ENCODE measurements at places on chromosomes 2 and 18.

GRCh38 chr2:45195916-45196315, 186.7 kb upstream of the SIX2 start:
- no peak for DNase-seq

GRCh38 chr2:144146076-144146475, 373.8 kb downstream of the ZEB2 start:
- DNase-seq: no peak

- DNase-seq: no peak
Observed at GRCh38 chr2:9037166-9037565, 33.7 kb upstream of the MBOAT2 start.

- no peak for DNase-seq
Observed at GRCh38 chr2:196176142-196176738, 4.9 kb upstream of the STK17B start.

GRCh38 chr2:55073000-55073983, 23.0 kb upstream of the RTN4 start:
- DNase-seq: no peak

- no peak for DNase-seq
Observed at GRCh38 chr2:173997269-173997668, 32.1 kb upstream of the SP3 start.

GRCh38 chr18:10231220-10231619, 223.2 kb upstream of the APCDD1 start:
- no peak for DNase-seq

- DNase-seq: no peak
Observed at GRCh38 chr2:187107001-187107400, 258.0 kb upstream of the ZSWIM2 start.

DNA sequence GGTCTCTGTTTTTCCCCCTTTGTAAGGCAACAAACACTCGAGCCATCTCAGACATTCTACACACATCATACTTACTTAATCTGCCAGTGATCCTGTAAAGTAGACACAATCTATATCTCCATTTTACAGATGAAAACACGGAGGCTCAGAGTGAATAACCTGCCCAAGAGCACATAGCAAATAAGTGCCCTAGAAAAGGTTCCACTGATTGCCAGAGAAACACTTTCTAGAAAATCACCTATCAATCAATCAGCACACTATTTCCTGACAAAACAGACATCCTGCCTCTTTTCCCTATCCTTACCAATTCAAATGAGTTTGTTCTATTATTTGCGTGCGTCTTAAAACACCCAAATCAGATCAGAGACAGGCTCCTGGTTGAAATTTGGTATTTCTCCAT, 23.9 kb downstream of the SLC66A3 start:
- DNase-seq: no peak

DNA sequence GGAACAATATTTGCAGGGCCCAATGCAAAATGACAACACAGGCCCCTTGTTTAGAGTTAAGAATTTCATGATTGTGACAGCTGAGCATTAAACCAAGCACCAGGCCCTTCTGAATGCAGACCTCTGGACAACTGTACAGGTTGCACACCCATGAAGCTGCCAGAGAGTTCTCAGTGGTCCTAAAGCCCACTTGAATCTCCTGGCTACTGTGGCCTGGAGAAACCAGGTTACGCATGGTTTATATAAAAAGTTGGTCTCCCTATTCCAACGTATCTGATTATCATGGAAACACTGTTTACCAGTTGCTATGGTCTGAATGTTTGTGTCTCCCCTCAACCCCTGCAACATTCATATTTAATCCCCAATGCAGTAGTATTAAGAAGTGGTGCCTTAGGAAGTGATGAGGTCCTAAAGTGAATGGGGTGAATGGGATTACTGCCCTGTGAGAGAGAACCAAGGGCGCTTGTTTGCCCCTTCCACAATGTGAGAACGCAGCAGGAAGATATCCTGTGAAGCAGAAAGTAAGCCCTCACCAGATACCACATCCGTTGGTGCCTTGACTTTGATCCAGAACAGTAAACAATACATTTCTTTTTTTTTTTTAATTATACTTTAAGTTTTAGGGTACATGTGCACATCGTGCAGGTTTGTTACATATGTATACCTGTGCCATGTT, 48.0 kb upstream of the ANXA4 start:
- DNase-seq: no peak

- DNase-seq: no peak
Observed at GRCh38 chr2:168632709-168633121, 169.7 kb upstream of the NOSTRIN start.

DNA sequence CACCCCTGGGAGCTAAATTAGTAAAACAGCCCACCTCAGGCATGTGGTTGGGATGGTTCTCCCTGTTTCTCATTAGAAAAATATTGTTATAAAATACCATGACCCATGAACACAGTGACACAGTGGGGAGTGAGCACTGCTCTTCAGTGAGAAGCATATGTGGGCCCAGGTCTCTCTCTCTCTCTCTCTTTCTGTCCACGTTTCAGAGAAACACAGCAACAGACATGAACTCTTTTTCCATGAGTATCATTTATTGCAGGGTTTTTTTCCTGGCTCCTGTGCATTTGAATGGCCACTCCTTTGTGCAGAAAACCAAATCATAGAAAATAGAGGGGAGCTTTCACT, 41.2 kb downstream of the CYRIA start:
- DNase-seq: no peak

DNA sequence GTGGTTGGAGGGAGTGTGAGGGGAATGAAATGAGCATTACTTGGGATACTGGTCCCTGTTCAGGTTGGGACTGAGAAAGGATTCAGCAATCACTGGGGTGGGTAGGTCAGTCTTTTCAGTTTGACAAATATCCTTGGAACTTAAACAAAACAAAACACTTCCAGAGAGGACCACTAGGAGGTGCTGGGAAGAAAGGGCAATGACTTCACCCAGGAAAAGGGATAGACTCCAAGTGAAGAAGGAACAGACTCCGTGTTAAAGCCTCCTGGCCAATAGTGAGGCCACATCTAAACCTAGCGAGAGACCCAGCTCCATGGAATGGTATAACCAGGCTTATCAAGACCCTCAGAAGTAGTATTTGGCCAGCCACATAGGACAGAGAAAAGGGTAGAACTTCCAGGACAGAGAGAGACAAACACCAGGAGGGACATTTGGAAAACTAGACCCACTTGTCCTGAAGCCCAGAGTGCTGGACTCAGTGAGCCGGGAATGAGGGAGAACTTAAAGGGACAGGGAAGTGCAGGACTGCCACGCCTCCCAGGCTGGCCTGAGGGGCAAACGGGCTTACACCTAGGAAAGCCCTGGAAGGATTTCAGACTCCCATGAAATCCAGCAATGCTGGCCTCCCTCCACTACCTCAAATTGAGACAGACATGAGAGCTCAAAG, 19.6 kb upstream of the KCNG3 start:
- DNase-seq: peak; percentile 10

DNA sequence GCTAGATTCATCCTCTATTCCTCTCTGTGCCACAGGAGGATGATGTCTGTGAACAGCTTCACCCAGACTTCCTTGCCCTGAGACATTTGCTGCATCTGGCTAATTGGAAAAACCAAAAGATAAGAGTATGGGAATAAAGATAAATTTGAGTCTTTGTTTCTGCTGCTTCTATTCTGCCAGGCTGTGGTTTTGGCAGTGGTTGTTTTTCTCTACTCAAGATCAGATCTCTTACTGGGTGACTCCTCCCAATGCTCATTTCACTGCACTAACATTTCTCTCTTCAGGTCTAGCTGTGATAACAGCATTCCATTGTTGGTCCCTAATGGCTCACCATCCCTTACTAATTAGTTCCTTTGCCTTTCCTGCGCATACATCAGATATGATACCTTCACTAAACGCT, 89.5 kb downstream of the CALCRL start:
- DNase-seq: no peak

DNA sequence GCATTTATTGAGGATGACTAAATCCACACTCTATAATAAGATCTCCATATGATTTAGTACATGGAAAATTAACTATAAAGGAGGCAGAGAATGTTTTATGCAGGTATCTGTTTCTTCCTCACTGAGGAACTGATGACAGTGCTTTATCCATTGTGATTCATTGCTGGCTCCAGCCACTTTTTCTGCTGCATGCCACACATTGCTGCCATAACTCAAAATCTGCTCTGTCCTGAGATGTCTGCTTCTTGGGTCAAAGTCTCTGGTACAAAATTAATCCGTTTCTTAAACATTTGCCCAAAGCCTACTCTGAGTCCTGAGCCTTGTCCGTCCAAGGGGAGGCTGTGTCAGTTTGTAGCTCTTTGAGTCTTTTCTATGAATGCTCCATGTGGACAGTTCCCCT, 15.5 kb upstream of the ARHGAP28 start:
- DNase-seq: no peak

DNA sequence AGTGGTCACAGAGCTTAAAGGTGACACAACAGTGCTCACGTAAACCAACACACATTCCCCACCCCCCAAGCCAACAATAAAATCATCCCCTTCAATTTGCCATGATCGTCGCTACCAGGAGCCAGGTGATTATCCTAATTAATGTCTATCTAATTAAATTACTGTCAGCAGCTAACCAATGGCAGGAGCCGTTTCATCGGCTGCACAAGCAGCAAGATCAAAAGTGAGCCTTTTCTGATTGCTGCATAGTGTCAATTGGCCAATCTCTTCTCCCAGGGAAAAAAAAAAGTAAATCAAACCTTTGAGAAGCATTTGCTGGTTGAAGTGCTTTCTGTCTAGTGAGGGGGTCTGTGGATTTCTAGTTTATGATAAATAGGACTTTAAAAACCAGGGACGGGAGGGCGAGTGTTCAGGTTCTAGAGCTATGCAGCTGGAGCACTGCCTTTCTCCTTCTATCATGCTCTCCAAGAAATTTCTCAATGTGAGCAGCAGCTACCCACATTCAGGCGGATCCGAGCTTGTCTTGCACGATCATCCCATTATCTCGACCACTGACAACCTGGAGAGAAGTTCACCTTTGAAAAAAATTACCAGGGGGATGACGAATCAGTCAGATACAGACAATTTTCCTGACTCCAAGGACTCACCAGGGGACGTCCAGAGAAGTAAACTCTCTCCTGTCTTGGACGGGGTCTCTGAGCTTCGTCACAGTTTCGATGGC, at the start of gene TBR1:
TSS of gene TBR1 (plus strand) at position 311 of the 721 bp plus-strand sequence. CDS start at position 425, 114 bp downstream.
- DNase-seq: no peak

All from AG09319 (cell line).